Uterine smooth muscle cell (primary cell): ENCODE measurements at places on chromosomes 7 and 10. TPM values are rescaled to one million over a fixed set of nuclear protein-coding genes. Genes with fewer than 3 reads are reported as not detected.

Gene NCF1
- total RNA-seq, result 0.12 TPM in 1 of 2 replicates, not detected in the other

Gene RNLS
- total RNA-seq, result 10.2 and 13.2 TPM in 2 replicates

Gene GFRA1
- total RNA-seq, result 0.12 TPM in 1 of 2 replicates, not detected in the other

Gene GJD4
- total RNA-seq, result 0.12 TPM in 1 of 2 replicates, not detected in the other

Gene ITPRID1
- not detected in 2 replicates for total RNA-seq

Gene PDK4
- under 0.01 and 0.12 TPM in 2 replicates for total RNA-seq

Gene SH2B2
- 2.0 and 3.1 TPM in 2 replicates for total RNA-seq

Gene CYP26A1
- not detected in 2 replicates for total RNA-seq

Gene NPSR1
- not detected in 2 replicates for total RNA-seq

Gene GPC2
- 1.2 and 2.2 TPM in 2 replicates for total RNA-seq

Gene LIPF
- total RNA-seq, result not detected in 2 replicates

Gene VWDE
- total RNA-seq, result under 0.01 and 0.33 TPM in 2 replicates

Gene GIMAP7
- 0.11 TPM in 1 of 2 replicates, not detected in the other for total RNA-seq

Gene FGFR2
- 0.44 and 1.7 TPM in 2 replicates for total RNA-seq
